ENCODE measurements at places on chromosomes 1 and 21. TPM values are rescaled to one million over a fixed set of nuclear protein-coding genes. Genes with fewer than 3 reads are reported as not detected.

Gene PRAMEF10
- not detected for total RNA-seq

Gene VHLL
- total RNA-seq, result not detected

Gene PTAFR
- total RNA-seq, result 2.7 TPM

Gene SEMA6C
- 57.6 TPM for total RNA-seq

Gene ARHGEF10L
- total RNA-seq, result 59.9 TPM

DNA sequence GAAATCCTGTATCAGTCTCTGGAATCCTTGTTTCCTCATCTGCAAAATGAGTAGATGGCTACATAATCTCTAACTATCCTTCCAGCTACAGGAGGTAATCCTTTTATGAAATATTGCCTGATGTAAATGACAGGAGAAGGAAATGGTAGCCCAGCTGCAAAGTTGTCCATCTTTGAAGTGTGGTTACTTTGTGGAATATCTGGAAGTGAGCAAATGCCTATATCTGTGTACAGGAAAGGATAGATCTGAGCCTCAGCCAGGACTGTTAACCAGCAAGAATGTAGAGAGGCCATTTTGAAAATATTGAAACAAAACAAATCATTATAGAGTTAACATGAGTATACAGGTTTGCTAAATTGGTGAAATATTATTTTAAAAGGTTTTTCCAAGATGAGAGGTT lies 74.8 kb upstream of the BMP8A start:
- no peak for DNase-seq

DNA sequence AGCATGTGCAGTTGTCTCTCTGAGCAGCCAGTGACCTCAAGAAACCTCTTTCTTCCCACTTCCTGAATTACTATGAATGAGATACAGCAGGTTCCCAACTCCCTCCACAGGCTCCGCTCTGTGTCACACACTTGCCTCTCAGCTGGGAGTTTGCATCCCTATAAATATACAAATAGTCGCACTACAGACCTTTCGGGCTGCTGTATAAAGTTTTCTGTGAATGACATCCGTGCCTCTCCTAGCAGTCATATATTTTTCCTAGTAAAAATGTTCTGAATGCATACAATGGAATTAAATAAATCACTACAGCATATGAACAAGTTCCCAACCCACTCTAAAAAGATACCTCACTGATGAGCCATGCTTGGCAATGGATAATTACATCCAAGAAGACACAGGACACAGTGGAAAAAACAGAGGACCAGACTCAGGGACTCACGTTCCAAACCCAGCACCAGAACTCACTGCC lies 66.8 kb downstream of the CAPZB start:
- no peak for DNase-seq

GRCh38 chr21:37341254-37341960 lies 25.2 kb upstream of the DYRK1A start:
- DNase-seq, result no peak

DNA sequence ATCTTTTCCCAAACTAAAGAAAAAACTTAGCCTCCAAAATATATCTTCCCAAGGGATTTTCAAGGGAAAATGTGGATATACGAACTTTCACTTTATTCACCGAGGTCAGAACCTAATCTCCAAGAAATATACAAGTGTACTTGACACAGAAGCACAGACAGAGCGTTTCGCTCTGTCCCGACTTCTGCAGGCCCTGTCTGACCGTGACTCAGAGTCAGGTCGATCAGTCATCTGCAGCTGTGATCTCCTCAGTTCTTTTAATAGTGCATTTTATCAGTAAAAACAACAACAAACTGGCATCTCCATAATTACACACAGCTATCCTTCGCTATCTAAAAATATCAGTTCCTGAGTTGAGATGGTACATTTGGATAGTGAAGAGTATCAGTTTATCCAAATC lies 226.6 kb downstream of the TM2D1 start:
- no peak for DNase-seq

GRCh38 chr1:118983558-118984041 lies 4.5 kb downstream of the TBX15 start:
- DNase-seq, result no peak

DNA sequence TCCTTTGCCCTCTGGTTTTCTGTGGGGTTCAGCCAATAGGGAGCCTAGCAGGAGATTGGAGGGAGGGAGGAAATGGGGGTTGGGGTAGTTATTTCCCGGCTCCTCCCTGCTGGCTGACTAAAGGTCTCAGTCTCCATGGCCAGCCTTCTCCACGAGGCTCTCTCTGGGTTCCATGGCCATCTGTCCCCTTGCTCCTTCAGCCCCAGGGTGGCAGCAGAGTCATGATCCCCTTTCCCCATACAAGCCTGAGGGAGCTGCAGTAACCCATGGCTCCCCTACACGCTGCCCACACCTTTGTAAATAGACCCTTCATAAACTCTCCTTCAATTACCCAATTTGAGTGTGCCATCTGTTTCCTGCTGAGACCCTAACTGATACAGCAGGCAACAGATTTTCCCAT lies 176.1 kb upstream of the CSF3R start:
- no peak for DNase-seq

GRCh38 chr21:41228492-41228891 lies 60.5 kb downstream of the BACE2 start:
- no peak for DNase-seq

DNA sequence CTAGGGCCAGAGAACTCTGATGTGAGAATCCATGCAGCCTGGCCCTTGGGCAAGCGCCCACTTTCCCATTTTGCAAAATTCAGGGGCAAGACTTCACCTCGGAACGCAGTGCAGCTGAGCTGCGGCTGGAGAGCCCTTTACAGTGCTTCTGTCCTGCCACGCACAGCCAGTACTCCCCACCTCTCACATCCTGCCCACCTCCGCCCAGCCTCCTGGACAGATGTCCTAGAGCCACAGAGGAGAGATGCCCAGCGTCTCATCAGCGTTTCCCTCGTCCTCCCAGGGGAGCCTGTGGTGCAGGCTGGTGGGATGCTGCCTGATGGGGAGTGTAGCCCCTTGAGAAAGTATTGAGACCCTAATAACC lies 29.6 kb downstream of the RUNX3 start:
- no peak for DNase-seq

DNA sequence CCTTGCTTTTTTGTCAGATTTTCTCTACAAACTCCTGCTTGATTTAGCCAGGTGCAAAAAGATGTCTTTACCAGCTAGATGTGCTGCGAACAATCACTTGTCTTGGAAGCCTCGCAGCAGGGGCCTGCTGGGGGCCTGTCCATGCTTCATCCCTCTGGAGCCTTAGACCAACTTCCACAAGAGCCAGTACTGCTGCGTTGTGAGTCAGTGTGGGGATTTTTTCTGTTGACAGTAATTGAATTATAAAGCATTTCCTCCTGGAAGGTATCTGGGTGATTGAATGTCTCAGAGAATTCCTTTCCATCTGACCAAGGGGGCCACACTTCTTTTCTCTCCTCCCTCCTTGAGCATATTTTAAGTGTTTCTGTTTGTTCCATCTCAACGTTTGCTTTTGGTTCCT lies 40.4 kb upstream of the LDLRAP1 start:
- DNase-seq, result no peak

DNA sequence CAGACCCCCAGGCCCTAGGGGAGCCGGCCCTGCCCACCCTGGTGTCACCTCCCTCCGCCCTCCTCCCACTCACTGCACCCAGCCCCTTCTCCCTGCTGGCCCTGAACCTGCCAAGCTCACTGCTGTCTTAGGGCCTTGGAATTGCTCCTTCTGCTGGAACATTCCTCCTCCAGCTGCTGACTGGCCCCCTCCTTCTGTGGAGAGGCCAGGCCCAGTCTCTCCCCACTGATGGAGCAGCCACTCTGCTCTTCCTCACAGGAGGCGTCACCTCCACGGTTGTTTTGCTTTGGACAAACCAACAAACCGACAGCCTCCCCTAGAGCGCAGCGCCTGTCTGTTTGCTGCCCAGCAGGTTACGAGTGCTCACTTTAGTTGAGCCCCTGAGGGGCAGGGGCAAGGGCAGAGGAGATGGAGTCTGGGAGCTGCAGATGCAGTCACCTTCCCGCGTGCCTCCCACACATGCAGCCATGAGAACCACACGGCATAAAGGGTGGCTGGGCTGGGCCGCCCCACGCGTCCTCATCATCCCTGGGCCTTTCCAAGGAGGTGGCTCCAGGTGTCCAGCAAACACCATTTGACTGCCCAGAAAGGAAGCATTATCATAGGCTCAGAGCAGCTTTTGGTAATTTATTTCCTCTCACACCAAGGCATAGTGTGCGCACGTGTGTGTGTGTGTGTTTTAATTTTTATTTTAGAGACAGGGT lies 9.4 kb downstream of the OXCT2 start:
- no peak for DNase-seq

DNA sequence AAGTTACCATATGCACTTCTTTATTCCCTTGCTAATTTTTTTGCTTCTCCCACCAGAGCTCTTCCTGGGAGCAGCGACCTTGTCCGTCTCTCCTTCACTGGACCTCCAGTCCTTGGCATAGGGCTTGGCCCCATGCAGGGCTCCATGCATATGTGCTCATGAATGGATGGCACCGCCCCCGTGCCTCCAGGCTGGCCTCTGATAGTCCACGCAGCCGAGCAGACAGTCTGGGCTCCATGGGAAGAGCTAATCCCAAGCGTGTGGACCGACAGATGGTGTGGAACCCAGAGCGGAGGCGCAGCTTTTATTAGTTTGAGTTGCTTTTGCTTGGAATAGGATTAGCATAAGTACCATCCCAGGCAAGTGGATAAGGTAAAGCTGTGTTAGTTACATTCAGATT lies 41.8 kb downstream of the CDCP2 start:
- no peak for DNase-seq

DNA sequence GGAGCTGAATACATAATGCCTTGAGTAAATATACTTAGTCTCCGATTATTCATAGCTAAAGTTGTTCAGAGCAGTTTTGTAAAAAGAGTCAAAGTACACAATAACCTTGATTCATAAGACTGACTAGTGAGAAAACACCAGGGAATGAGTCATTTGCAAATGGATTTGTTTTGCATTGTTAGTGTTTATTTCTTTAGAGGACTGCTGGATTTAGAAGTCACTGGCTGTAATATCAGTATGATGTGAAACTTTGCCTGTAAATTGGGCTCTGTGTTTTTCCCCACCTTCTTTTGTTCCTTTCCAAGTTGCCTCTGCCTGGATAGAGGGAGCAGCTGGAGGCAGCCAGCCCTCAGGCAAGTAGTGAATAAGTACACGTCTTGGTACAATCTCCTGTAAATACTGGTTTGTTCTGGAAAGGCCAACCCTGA lies 474.7 kb downstream of the NUF2 start:
- no peak for DNase-seq

DNA sequence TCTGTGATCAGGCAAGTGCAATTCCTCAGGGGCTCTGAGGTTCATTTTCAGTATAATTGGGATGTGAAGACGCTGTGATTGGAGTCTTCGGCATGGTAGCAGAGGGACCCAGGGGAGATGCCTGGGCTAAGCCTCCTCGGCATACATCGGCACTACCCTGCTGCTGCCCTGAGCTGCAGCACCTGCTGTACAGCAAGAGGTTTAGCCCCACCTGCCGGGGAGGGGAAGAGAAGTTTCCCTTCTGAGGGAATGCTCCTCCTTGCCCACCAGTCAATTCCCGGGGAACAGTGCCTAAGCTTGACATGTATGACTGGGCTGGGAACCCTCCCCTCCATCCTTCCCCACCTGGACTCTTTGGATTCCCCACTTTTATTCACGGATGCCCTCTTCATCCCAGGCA lies 24.9 kb downstream of the CNIH3 start:
- DNase-seq, result no peak

- DNase-seq, result no peak
These were observed 52.8 kb upstream of the TMPRSS2 start for GRCh38 chr21:41560661-41561158.

Measured in Right ventricle myocardium inferior (tissue), 1 donor.